Stimulated activated CD4-positive, alpha-beta T cell treated with anti-CD3 and anti-CD28 coated beads, Interleukin-1b, Interleukin-23, amount 100 ng/mL, for 24 hours (primary cell): ENCODE measurements at places on chromosomes 16 and 17.

GRCh38 chr17:57425431-57425830 lies 169.1 kb downstream of the MSI2 start:
- no peak for DNase-seq

- DNase-seq, result no peak
Observed at GRCh38 chr16:53055541-53056391, 975 bp downstream of the CHD9 start.

GRCh38 chr17:74850310-74850709 lies 9.4 kb downstream of the GRIN2C start:
- no peak for DNase-seq

DNA sequence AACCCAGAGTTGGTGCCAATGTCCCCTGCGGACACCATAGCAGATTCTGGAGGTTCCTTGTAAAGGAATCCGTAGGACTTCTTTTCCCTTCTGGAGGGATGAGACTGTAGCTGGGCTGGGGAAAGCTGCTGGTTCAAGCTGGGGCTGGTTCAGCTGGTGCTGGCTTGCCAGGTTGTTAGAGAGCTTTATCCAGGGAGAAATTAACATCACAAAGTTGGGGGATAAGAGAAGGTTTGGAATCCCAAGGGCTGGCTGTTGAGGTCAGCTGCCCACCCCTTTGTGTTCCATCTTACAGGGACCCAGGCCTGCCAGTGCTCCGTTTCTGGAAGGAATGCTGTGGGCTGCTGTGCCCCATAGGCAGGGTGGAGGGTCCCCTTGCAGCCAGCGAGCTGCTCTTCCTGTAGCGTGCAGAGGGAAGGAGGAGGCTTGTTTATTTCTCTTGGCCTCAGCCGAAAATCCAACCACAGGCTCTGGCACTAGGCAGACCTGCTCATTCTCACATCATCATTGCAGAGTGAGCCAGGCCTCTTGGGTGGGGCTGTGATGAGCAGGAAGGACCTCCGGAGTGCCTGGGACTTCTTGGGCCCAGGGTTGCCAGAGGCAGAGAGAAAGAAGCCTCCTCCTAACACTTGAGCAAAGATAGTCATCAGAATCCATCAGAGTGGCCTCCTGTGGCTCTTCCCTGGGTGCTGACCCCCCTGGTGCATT lies 251.1 kb downstream of the SEC14L1 start:
- DNase-seq, result no peak

DNA sequence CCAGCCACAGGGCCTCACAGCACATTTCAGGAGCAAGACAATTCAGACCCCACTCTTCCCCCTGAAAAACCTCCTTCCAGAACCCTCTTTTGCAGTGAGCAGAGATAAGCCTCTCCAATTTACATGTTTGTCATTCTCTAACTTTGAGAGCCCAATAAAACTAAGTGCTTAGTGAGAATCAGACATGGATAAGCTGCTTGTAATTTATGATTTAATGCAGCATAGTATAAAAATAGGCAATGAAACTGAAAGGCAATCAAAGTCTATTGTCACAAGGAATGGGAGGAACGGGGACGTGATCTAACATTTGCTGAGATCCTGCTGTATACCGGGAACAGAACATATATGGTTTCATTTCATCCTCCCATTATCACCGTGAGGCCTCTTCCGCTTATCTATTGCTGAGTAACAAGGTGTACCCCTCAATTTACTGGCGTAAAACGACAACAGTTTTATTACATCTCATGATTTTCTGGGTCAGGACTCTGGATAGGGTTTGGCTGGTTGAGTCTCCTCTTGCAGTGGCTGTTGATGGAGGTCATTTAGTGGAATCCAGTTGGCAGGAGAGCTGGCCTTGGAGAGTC lies 597.4 kb downstream of the MAF start:
- no peak for DNase-seq

- no peak for DNase-seq
Observed at GRCh38 chr17:78368854-78369495, 9.1 kb upstream of the SOCS3 start.

GRCh38 chr16:50878966-50879615 lies 137.2 kb downstream of the CYLD start:
- no peak for DNase-seq

DNA sequence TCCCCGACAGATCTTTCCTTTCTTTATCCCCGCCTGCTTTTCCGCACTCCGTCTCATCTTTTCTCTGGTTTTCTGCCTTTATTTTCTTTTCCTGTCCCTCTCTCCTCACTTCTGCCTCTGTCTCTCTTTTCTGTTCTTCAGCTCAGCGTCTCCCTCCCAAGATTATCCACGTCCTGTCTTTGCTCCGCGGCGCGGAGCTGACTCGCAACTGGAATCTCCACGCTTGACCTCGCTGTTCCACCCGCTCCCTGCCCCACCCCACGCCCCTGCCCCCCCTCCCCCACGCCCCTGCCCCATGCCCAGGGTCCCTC lies 4.9 kb upstream of the LHX1 start:
- no peak for DNase-seq

DNA sequence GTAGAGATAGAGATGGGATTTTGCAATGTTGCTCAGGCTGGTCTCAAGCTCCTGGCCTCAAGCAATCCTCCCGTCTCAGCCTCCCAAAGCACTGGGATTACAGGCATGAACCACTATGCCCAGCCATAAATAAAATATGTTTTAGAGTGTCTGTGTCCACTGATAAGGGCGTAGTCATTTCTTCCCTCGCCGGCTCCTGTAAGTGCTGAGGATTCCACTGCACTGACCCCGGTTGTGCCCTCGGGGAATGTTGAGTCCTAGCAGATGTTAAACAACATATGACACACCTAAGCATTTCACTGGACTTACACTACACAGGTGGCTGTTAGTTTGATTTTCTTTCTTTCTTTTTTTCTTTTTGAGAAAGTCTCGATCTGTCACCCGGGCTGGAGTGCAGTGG lies 5.6 kb upstream of the SHMT1 start:
- DNase-seq, result no peak

DNA sequence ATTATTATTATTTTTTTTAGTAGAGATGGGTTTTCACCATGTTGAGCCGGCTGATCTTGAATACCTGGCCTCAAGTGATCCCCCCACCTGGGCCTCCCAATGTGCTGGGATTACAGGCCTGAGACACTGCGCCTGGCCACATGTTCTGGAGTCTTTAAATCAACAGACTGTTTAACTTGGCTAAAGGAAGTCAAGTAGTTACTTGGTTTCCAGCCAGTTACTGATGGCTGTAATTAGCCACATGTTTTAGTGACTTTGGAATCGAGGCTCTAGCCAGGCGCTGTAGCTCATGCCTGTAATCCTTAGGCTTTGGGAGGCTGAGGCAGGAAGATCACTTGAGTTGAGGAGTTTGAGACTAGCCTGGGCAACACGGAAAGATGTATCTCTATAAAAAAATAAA lies 699.2 kb upstream of the RBFOX1 start:
- no peak for DNase-seq

DNA sequence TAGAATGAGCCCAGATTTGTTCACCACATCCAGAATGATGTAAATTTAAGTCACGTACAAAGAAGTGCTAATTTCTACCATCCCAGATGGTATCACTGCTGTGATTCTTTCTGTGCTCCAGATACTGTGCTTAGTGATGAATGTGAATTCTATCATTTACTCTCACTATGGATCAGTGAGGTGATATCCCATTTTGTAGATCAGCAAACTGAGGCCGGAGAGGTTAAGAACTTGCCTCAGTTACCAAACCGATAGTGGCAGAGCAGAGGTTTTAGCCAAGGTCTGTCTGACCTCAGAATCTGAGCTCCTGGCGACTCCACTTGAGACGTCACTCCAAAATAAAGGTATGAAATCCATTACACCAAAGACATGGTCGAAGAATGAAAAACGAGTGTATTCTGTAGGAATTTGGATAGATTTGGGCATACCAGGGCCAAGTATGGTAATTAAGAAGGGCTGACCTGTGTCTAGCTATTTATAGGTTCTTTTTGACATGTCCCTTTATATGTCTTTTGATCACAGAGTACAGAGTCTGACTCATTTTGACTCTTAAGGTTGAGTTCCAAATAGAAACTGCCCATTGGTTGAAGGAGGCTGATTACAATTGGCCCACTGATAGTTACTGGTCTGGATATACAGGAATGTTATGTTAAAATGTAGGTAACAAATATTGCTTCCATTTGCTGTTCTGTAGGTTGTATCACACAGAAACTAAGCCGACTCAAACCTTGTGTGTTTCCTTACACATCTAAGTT lies 10.0 kb downstream of the MAP2K6 start:
- no peak for DNase-seq

DNA sequence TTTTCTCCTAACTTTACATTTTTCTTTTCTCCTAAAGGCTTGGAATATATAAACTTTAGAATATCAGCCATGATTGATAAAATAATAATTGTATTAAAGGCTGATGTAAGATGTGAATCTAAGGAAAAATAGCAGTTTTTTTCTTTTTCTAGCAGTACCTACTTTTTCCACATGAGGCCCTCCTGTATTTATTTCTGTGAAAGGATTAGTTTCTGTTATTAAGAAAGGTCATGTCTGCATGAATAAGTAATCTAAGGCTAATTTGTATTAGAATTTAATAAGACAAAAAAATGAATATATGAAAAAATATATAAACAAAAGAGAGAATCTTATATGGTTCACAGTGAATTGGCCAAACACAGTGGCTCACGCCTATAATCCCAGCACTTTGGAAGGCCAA lies 85.3 kb downstream of the STXBP4 start:
- DNase-seq, result no peak

GRCh38 chr16:79848719-79849118 lies 248.2 kb upstream of the MAF start:
- DNase-seq, result no peak

GRCh38 chr16:70711211-70712031 lies 25.6 kb upstream of the MTSS2 start:
- no peak for DNase-seq

- DNase-seq, result no peak
Observed at GRCh38 chr16:57202095-57202886, 16.2 kb downstream of the RSPRY1 start.

GRCh38 chr16:65994291-65994690 lies 372.2 kb upstream of the CDH5 start:
- no peak for DNase-seq

- DNase-seq, result no peak
Observed at GRCh38 chr16:12523002-12523401, 280.7 kb downstream of the CPPED1 start.

DNA sequence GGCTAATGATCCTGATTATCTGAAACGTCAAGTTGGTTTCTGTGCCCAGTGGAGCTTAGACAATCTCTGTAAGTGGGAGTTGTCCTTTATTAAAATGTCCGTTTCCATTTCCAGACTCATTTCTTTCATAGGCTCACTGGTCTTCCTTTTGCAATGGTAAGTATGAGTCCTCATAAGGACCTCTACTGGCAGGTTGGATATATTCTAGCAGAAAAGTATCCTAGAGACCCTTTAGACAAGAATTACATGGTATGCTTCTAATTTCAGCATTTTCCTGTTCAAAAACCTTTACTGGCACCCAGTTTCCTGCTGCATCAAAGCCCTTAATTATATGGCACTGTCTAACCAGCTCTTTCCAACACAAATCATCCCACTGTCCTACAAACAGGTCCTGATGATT lies 28.1 kb upstream of the ARL2BP start:
- DNase-seq, result no peak

- DNase-seq, result no peak
Observed at GRCh38 chr16:59758848-59759247, 1024.7 kb upstream of the GOT2 start.

GRCh38 chr16:85561248-85562092 lies 51.7 kb upstream of the GSE1 start:
- DNase-seq, result no peak

- DNase-seq, result no peak
Observed at GRCh38 chr16:26838931-26839330, 227.8 kb upstream of the C16orf82 start.

DNA sequence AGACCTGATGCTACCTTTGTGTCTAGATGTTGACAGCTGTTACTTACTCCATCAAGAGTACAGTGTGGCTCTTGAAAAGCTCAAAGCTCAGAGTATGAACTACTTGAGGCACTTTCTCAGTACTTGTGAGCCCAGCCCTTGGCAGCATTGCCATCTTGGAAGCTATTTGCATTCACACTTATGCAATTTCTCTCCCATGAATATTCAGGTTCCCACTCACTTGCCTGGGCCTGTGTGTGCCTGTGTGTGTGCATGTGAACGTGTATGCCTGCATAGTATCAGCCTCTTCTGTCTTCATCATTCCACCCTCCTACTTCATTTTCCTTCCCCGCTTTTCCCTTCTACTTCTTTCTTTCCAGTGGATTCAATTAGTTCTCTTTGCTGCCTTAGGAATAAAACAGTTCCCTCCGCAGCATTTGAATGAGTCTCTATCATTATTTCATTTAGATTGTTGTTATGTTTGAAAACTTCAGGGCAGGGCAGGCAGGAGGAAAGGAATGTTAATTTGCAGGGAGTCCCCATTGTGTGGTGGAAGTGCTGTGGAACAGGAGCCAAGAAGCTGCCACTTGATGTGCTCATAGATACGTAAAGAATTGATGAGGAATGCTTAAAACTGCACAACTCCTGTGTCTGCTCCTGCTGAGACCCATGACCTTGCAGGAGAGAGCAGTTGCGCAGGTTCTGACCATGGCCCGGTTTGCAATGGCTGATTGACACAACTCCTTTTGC lies 58.9 kb downstream of the HS3ST4 start:
- no peak for DNase-seq

- no peak for DNase-seq
Observed at GRCh38 chr17:1398028-1398427, 2.0 kb downstream of the YWHAE start.

GRCh38 chr17:66966298-66966697 lies 1.8 kb downstream of the CACNG4 start:
- no peak for DNase-seq

DNA sequence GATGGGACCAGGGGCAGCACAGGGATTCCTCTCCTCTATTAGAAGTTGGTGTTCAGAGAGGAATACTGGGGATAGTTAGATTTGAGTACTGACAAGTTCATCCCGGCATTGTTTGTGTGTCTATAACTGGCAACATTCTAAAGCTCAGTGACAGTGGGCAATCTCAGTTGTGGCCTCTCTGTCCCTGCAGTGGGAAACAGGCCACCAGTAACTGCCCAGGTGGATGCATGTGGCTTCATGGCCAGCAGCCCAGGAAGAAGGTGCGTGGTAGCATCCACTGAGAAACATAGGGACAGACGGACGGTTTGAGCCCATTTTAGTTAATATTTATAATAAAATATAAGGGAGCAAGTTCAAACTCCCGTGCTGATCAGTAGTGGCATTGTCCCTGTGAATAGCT lies 51.5 kb downstream of the B9D1 start:
- no peak for DNase-seq
